SK-MEL-5 (cell line): ENCODE measurements at places on chromosomes 13 and 19. TPM values are rescaled to one million over a fixed set of nuclear protein-coding genes. Genes with fewer than 3 reads are reported as not detected.

Gene OR10H1
- not detected in 2 replicates for total RNA-seq

DNA sequence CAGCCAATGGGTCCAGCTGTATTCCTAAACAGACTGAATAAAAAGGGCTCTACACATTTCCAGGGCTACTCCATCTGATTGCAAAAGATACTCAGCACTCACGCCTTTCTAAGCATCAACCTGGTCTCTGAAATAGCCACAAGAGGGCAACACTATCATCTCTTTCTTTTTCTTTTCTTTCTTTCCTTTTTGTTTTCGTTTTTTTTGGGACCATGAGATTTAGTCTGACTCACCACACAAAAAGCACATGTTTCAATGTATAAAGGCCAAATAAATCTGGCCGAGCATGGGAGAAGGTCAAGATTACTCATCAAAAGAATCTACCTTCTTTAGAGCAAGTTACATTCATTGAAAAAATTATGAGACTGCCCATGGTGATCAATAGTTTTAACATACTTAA lies 805.6 kb upstream of the ARGLU1 start:
- DNase-seq, result peak; percentile 72

DNA sequence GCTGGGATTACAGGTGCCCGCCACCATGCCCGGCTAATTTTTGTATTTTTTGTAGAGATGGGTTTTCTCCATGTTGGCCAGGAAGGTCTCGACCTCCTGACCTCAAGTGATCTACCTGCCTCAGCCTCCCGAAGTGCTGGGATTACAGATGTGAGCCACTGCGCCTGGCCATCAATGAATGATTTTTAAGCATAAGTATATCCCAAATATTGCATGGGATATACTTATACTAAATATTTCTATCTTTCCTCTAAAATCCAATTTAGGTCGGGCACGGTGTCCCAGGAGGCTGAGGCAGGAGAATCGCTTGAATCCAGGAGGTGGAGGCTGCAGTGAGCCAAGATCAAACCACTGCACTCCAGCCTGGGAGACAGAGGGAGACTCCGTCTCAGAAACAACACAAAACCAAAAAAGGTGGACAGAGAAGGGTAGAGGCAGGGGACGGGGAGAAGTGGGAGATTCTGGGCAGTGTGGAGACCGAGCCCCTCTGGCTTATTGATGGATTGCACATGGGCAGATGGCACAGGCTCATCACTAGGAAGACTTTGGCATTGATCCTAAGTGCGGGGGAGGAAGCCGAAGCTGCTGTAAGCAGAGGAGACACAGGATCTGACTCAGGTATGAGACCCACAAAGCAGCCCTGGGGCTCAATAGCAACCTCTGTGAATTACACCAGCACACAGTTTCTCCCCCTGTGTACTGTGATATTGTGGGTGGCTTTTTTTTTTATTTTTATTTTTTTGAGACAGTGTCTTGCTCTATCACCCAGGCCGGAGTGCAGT lies 13.5 kb downstream of the ARRDC5 start:
- DNase-seq, result no peak

Gene UBXN6
- 57.7 and 62.3 TPM in 2 replicates for total RNA-seq

Gene CGB5
- total RNA-seq, result not detected in 2 replicates
